Esophagus muscularis mucosa (tissue), 4 donors: ENCODE measurements at places on chromosomes 5 and 9. TPM values are rescaled to one million over a fixed set of nuclear protein-coding genes. Genes with fewer than 3 reads are reported as not detected.

DNA sequence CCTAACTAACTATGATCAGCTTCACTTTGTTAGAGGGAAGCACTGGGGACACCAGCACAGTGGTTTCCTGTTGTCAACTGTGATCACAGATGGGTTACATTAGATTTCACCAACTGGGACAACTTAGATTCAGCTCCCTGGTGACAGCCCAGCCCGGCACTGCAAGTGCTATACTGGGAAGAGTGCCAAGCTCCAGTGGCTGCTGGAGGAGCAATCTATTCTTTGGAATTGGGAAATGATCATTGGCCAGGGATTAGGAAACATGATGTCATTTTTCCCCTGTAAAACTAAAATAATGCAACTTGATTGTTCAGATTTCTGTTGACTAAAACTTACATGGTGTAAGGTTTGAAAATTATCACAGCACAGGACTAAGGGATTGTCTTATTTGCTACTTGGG is 33.2 kb downstream of the PTGR1 start:
- H3K27ac ChIP-seq: no peak overlapping the region
- H3K4me3 ChIP-seq: no peak overlapping the region
- no peaks in the 10 kb centered on the region for H3K27me3 ChIP-seq
- H3K4me1 ChIP-seq: no peaks in the 10 kb centered on the region
- no peak for DNase-seq
- H3K36me3 ChIP-seq: peaks cover 82% of the 10 kb centered on the region

DNA sequence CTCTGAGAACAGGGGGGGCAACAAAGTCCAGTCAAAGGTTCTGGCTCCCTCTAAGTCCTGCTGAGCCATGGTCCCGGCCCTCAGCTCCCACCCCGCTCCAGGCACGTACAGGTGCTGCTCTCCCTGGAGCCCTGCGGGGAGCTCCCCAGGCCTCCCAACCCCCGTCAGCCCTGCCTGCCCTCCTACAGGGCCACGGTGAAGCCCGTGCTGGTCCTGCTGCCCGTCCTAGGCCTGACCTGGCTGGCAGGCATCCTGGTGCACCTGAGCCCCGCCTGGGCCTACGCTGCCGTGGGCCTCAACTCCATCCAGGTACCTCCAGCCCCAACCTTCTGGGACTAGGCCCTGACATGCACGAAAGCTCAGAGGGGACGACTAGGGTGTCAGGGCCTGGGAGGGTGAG is 20.1 kb downstream of the ADGRD2 start:
- no peak overlapping the region for H3K27ac ChIP-seq
- no peaks in the 10 kb centered on the region for H3K27me3 ChIP-seq
- H3K36me3 ChIP-seq: no peaks in the 10 kb centered on the region
- H3K4me1 ChIP-seq: no peaks in the 10 kb centered on the region

- H3K27me3 ChIP-seq: no peaks in the 10 kb centered on the region
- DNase-seq: no peak
- no peak overlapping the region for H3K4me3 ChIP-seq
- no peak overlapping the region for H3K27ac ChIP-seq
- no peaks in the 10 kb centered on the region for H3K4me1 ChIP-seq
Measured at GRCh38 chr9:19875291-19875920, 86.6 kb upstream of the SLC24A2 start.

GRCh38 chr5:87411973-87412629 is 629 bp downstream of the CCNH start:
- peaks cover 22% of the 10 kb centered on the region for H3K4me1 ChIP-seq
- peak overlapping the region; percentile 100 for H3K27ac ChIP-seq
- H3K4me3 ChIP-seq: peak overlapping the region; percentile 90
- H3K36me3 ChIP-seq: peaks cover 35% of the 10 kb centered on the region

GRCh38 chr5:60520451-60521227 is 179.3 kb downstream of the DEPDC1B start:
- H3K4me3 ChIP-seq: no peak overlapping the region
- no peak for DNase-seq
- peak overlapping the region; percentile 91 for H3K27ac ChIP-seq

The SLC6A19 gene
- not detected for total RNA-seq

DNA sequence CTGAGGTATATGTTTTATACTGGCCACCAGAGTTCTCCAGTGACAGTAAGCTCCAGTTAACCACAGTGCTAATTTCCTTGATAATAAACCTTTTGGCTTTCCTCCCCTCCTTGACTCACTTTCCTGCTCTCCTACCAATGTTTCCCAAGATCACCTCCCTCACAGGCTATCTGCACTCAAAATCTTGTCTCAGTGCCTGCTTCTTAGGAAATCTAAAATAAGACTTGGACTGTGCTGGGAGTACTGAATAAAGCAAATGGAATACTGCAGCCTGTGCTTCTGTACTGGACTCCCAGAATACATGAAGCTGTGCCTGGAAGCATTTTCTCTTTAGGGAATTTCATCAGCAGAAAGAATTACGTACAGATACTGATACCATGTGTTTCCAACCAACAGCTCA is 1.7 kb upstream of the DCP2 start:
- H3K4me3 ChIP-seq: no peak overlapping the region
- H3K27ac ChIP-seq: no peak overlapping the region

DNA sequence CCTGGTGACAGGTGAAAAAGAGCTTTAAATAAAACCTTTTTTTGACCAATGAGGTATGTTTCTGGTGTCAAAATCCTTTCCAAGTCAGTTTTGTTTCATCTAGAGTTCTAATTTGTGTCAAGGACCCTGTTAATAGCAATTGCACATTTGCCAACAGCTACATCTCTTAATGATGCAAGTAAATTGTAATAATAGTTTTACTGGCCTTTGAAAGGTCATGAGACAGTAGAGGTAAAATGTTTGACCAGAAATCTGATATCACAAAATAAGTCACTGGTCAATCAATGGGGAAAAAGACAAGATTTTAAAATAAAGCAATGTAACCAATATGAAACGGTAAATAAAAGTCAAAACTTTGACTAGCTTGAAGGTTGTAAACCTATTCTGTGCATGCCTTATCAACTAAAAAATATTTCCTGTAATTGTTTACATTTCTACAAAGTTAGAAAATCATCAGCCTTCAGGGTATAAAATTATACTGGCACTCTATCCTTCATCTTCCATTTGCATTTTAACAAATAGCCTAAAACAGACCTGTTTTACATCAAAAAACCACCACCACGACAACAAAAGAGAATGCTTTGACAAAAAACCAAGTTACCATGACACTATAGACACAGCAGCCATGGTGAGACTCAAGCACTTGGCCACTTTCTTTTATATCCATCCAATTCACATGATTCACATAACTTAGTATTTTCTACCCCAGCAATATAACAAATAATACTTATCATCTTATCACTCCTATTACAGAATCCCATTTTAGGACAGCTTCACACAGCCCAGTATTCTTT is 3.0 kb downstream of the NADK2 start:
- no peaks in the 10 kb centered on the region for H3K27me3 ChIP-seq
- no peak for DNase-seq
- peaks cover 59% of the 10 kb centered on the region for H3K4me1 ChIP-seq
- peak overlapping the region; percentile 94 for H3K4me3 ChIP-seq
- no peaks in the 10 kb centered on the region for H3K36me3 ChIP-seq

The CNTLN gene
- 9.4 TPM for total RNA-seq

The SPATA31D3 gene
- total RNA-seq: not detected

GRCh38 chr9:115400796-115401195 is 282.8 kb upstream of the TNC start:
- H3K27me3 ChIP-seq: no peaks in the 10 kb centered on the region
- H3K27ac ChIP-seq: no peak overlapping the region
- no peak for DNase-seq
- H3K4me3 ChIP-seq: no peak overlapping the region
- H3K4me1 ChIP-seq: no peaks in the 10 kb centered on the region

GRCh38 chr5:175629261-175629660 is 28.6 kb upstream of the HRH2 start:
- H3K4me3 ChIP-seq: no peak overlapping the region
- no peaks in the 10 kb centered on the region for H3K4me1 ChIP-seq
- H3K27ac ChIP-seq: no peak overlapping the region
- H3K36me3 ChIP-seq: no peaks in the 10 kb centered on the region

GRCh38 chr9:38271666-38272241 is 120.7 kb upstream of the ALDH1B1 start:
- H3K4me1 ChIP-seq: no peaks in the 10 kb centered on the region
- no peaks in the 10 kb centered on the region for H3K27me3 ChIP-seq
- H3K4me3 ChIP-seq: no peak overlapping the region
- no peaks in the 10 kb centered on the region for H3K36me3 ChIP-seq

- no peak for DNase-seq
- H3K27ac ChIP-seq: peak overlapping the region; percentile 47
Measured at GRCh38 chr9:37953775-37954437, 50.0 kb upstream of the SLC25A51 start.

DNA sequence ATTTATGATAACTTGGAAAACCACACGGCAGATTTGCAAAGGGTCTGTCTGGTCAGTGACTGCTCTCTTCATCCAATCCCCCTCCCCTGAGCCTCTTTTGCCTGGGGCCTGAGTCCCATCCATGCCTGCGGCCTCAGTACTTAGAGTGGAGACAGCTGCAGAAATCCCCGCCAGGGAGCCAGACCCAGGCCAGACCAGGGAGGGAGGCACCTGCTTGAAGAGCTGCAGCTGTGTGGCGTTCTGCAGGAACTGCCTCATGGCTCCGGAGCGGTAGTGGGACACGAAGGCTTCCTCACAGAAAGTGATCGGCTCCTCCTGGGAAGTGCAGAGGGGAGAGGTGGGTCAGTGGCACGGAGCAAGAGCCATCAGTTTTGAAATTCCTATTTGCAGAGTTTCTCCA is 101.6 kb downstream of the CRB2 start:
- H3K4me1 ChIP-seq: no peaks in the 10 kb centered on the region
- no peak overlapping the region for H3K27ac ChIP-seq
- H3K4me3 ChIP-seq: no peak overlapping the region
- peaks cover 28% of the 10 kb centered on the region for H3K36me3 ChIP-seq

The PRRX2 gene
- 1.7 TPM for total RNA-seq

DNA sequence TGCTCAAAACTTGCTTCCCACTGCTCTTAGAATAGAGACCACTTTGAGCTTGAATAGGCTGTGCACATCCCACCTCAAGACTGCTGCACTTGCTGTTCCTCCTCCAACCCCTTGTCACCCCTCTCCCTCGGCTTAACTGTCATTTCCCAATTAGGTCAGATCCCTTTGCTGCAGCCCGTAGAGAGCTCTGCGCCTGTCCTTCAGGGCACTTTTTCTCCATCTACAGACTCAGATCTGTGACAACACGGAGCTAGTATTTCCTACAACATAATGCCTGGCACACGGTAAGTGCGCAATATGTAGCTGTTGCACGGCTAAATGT is 485 bp upstream of the HABP4 start:
- no peaks in the 10 kb centered on the region for H3K36me3 ChIP-seq
- peaks cover 34% of the 10 kb centered on the region for H3K4me1 ChIP-seq
- peak overlapping the region; percentile 76 for H3K4me3 ChIP-seq
- DNase-seq: no peak
- H3K27me3 ChIP-seq: no peaks in the 10 kb centered on the region

The MED22 gene
- total RNA-seq: 30.3 TPM

GRCh38 chr5:159504106-159504856 is 174.0 kb upstream of the IL12B start:
- no peak overlapping the region for H3K4me3 ChIP-seq
- H3K36me3 ChIP-seq: no peaks in the 10 kb centered on the region
- no peak for DNase-seq
- H3K4me1 ChIP-seq: peaks cover 15% of the 10 kb centered on the region
- no peaks in the 10 kb centered on the region for H3K27me3 ChIP-seq

DNA sequence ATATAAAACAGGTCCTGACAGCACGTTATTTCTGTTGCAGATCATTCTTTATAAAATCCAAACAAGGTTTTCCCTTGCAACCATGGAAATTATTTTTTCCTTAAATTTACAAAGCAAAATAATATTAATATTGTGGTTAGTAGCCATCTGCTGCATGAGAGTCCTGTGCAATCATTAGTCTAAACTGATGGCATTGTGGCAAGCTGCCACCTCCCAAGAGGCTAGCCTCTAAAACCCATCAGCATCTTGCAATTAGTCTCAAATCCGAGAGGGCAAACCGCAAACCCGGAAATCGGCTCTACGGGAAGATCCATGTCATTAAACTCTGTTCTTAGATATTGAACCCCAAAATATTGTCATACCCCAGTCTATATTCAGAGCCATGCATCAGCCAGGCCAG is 11.3 kb upstream of the CDH6 start:
- H3K4me1 ChIP-seq: no peaks in the 10 kb centered on the region
- no peak overlapping the region for H3K27ac ChIP-seq
- H3K27me3 ChIP-seq: no peaks in the 10 kb centered on the region

The TXNDC8 gene
- total RNA-seq: not detected

GRCh38 chr5:154444556-154445421 is 1.0 kb upstream of the SAP30L start:
- H3K36me3 ChIP-seq: no peaks in the 10 kb centered on the region
- H3K4me1 ChIP-seq: peaks cover 45% of the 10 kb centered on the region
- peak overlapping the region; percentile 99 for H3K4me3 ChIP-seq
- peak; percentile 86 for DNase-seq

The DMAC1 gene
- total RNA-seq: 17.4 TPM
